Mucosa of descending colon (tissue), 3 donors: ENCODE measurements at places on chromosomes 5 and 9. TPM values are rescaled to one million over a fixed set of nuclear protein-coding genes. Genes with fewer than 3 reads are reported as not detected.

DNA sequence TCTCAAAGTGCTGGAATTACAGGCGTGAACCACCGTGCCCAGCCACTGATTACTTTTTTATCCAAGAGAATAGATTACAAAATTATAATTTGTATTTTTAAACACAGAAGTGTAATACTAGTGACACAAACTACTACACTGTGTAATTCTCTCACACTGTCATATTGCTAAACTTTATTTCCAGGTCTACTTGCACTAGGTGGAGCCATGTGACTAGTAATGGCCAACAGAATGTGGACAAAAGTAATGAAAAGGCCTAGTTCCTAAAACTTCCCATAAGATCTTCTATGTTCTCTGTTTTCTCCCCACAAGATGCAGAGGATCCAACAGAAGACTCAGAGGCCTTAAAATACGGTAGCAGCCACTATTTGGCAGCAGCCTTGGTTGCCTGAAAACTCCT lies 27.3 kb downstream of the NADK2 start:
- no peak for DNase-seq

DNA sequence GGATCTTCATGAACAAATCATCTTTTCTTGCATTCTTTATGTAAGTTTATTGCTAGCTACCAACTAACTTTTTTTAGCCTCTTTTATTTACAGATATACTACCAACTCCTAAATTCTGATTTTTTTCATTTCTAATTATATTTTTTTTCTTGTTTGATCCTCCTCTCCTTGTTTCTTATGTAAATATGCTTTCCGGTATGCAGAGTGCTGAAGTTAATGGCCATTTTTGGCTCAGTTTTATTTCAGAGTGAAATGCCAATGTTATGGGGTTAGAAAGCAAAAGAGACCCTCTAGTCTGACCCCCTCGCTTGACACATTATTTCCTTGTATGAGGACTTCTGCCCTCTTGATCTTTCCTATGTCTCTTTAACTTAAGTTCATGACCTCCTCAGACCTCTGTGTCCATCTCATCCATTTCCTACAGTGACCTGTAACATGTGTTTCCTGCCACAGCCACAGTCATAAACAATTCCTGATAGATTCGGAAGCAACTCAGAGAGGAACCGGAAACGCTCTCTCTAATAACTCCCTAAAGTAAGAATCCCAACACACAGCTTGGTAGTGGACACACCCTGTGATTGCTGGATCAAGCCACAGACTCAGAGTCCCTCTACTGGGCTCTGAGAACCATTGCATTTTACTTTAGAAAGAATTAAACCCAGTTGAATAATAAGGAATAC lies 42.9 kb upstream of the AFAP1L1 start:
- DNase-seq = peak; percentile 45

DNA sequence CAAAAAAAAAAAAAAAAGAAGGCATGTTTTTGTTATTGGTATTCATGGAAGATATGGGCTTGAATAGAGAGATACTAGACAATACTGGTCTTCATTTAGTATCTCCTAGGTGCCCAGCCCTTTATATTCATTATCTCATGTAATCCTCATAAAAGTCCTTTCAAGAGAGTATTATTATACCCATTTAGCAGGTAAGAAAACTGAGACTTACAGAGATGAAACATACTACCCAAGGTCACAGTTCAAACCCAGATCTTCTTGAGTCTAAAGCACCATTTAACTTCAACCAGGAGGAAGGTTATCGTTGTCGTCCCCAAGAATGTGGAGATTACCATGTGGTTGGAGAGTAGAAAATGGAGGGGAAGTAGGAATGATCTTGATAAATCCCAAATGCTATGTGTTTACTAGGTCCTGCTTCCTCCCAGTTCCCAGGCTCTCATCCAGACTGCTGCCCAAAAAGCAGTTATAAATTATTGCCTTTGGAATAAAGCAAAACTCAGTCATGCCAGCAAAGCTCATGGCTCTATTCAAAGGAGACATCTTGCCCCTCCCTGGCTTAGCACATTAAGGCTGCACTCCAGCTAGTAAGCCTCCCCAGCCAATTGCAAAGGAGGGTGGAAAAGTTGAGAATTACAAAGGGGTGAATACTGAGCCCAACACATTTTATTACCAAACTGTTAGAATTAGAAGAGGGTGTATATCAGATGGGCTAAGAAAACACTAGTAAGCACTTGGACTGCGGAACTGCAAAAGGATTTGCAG lies 163.9 kb downstream of the PIK3R1 start:
- DNase-seq = no peak

GRCh38 chr9:129022037-129022436 lies 6.1 kb downstream of the SH3GLB2 start:
- DNase-seq = no peak

DNA sequence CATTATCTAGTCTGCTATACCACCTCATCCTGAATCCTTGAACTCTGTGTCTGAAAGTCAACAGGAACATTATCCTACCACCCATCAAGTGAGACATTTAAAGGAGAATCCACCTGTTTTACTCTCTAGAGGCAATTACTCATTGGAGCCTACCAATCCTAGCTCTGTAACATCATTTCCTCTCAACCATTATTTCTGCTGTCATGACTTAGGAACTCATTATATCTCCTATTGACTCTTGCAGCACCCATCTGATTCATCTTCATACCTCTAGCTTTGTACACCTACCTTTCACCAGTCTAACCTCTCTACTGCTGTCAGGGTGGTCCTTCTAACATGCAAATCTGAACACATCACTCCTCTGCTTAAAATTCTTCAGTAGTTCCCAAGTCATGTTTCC lies 481.5 kb downstream of the NFIB start:
- no peak for DNase-seq

DNA sequence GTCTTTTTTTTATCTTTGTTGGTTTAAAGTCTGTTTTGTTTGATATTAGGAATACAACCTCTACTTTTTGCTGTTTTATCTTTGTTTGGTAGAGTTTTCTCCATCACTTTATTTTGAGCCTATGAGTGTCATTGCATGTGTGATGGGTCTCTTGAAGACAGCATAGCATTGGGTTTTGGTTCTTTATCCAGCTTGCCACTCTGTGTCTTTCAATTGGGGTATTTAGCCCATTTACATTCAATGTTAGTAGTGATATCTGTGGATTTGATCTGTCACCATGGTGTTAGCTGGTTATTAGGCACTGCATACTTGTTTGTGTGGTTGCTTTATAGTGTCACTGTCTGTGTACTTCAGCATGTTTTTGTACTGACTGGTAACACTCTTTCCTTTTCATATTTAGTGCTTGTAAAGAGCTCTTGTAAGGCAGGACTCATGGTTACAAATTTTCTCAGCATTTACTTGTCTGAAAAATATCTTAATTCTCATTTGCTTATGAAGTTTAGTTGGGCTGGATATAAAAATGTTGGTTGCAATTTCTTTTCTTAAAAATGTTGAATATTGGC lies 845.5 kb downstream of the TLE4 start:
- DNase-seq = no peak

DNA sequence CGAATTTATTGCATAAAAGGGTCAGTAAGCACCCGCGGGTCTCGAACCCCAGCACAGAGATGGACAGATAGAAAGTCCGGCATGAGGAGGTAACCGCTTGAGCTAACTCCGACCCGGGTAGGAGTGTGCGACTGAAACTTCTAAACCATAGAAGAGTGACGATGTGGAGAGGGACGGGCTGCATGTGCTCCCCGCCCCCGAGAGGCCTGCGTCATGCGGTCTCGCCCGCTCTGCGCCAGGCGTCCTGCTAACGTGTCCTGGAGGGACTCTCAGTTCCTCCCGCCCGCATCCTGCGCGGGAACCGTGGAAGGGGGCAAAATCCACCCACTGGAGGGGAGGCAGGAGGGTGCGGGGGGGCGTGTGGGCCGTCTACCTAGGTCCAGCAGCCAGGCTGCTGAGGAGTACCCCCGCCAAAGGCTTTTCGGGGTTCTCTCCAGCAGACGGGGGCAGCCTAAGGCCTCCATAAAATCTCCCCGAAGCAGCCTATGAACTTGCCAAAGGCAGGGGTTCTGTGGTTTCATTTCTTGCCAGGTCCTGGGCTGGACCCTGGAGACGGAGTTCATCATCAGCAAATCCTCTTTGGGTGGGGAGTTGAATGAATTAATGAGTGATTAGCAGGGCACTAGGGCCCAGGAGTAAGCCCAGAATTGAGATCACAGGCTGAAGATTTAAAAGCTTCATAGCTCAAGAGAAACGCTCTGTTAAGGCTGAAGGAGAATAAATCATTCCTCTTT lies 51.9 kb downstream of the TGFBI start:
- DNase-seq = peak; percentile 95

GRCh38 chr9:36407122-36407723 lies 7.2 kb upstream of the RNF38 start:
- no peak for DNase-seq

GRCh38 chr5:68681929-68682328 lies 411.9 kb upstream of the SLC30A5 start:
- DNase-seq = no peak

GMCL2 gene
- not detected for total RNA-seq

ECSCR gene
- 8.5 TPM for total RNA-seq

PCDH12 gene
- total RNA-seq = 2.2 TPM

PCDHB5 gene
- total RNA-seq = 3.0 TPM

MEIKIN gene
- total RNA-seq = not detected
